ENCODE measurements at places on chromosomes 1 and 21.

DNA sequence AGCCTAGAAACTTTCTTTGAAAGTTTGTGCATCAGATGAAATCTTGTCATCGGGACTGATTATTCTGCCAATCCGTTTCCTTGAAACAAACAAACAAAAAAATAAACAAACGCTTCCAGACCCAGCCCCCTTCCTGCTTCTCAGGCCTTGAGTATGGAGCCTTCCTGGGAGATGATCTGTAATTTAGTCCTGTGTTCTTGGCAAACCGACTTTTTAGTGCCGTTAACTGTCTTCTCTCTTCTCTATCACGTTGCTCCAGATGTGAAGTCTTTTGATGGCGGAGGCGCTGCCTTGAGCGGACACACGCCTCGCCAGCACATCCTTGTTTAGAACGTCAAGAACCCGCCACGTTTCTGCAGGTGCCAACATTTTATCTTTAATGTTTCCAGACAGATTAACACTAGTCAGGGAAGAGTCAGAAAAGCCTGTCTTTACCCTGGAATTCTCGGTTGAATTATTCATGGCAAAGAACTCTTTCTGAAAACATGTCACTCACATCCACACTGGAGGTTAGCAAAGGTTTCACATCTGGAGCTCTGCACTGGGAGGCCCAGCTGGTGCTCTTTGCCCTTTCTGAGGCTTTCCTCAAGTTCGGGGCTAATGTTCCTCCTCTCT lies 265.7 kb upstream of the C1orf174 start:
- DNase-seq, result no peak

DNA sequence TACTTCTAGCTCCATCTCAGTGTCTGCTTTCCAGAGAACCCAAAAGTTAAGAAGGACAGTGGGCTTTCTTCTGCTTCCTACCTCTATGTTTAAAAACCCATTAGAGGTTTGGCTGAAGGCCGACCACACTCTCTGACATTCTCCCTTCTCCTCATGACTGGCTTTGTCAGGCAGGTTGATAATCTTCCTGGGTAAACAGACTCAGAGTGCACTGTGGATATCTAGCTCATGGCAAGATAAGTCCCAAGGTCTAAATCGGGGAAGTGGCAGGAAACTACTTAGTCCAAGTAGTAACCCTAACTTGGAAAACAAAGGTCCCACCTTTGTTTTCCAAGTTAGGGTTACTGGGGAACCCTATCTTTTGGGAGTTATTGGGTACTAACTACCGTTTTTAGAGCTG lies 161.9 kb upstream of the SPAG17 start:
- DNase-seq, result no peak

- DNase-seq, result no peak
Measured at GRCh38 chr1:204308023-204308628, 51.6 kb downstream of the PLEKHA6 start.

DNA sequence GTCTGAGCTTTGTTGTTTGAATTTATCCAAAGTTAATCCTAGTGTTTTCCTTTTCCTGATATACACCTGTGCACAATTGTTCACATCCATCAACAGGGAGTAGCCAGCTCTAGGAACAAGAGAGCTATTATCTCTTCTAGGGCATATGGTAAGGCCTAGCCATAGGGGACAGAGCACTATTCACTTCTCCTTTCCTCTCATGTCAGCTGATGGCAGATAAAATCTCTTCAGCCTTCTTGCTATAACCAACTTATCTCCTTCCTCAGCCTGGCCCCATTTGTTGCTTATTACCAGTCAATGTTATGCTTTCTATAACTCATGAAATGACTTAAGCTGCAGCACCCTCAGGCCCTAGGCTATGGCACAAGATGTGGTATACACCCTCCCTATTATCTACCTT lies 38.9 kb downstream of the PATJ start:
- no peak for DNase-seq

- no peak for DNase-seq
Measured at GRCh38 chr21:37717534-37717933, 198.7 kb downstream of the KCNJ6 start.

DNA sequence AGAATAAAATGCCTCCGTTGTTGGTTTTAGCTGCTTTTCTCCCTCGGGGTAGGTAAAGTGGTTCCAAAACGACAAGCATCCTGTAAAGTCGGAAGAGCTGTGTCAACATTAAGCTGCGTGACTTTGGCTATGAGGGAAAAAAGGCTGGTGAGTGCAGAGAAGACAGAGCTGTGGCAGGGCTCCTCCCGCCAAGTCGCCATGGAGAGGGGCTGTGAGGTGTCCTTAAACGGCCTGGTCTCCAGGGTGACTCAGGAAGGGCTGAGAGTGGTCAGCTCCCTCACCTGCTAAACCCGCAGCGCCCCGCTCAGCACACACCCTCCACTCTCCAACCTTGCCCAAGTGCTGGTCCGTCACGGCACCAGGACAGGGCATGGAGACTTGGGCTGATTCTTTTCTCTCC lies 91.6 kb upstream of the SAMD11 start:
- DNase-seq, result no peak

GRCh38 chr1:202802998-202803932 lies 5.0 kb downstream of the KDM5B start:
- DNase-seq, result no peak

DNA sequence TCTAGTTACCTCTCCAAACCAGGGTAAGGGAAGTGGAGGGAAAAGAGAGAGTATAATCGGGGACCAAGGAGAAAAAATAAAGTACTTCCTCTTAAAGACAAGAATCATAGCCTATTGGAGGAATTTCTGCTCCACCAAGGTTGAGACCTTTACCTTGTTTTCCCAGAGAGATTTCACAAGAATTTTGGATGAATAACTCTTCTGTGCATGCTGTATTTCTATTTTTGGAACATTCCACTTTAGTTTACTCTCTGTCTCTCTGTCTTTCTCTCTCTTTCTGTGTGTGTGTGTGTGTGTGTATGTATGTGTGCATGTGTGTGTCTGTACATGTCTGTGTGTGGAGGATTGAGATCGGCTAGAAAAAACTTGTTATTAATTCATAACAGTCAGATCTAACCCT lies 318.4 kb upstream of the RGS18 start:
- DNase-seq, result no peak

- no peak for DNase-seq
Measured at GRCh38 chr1:195851016-195851601, 757.1 kb downstream of the KCNT2 start.

GRCh38 chr1:201964261-201964660 lies 9.0 kb downstream of the TIMM17A start:
- DNase-seq, result no peak

DNA sequence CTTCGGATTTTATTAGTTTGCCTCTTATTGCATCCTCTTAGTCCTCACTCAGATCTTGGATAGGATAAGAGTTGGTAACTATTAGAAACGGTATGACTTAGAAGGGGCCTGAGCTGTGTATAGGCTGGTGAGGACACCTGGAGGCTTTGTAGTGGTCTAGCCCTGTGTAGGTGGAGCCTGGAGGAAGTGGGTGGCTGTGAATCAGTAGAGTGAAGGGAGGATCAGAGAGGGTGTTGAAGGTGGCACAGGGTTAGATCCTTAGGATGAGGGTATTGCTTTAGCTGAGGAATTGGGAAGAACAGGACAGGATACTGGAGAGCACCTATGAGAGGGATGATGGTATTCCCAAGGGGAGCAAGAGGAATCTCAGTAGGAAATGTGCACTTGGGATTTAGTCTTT lies 5.7 kb downstream of the VANGL1 start:
- DNase-seq, result no peak

DNA sequence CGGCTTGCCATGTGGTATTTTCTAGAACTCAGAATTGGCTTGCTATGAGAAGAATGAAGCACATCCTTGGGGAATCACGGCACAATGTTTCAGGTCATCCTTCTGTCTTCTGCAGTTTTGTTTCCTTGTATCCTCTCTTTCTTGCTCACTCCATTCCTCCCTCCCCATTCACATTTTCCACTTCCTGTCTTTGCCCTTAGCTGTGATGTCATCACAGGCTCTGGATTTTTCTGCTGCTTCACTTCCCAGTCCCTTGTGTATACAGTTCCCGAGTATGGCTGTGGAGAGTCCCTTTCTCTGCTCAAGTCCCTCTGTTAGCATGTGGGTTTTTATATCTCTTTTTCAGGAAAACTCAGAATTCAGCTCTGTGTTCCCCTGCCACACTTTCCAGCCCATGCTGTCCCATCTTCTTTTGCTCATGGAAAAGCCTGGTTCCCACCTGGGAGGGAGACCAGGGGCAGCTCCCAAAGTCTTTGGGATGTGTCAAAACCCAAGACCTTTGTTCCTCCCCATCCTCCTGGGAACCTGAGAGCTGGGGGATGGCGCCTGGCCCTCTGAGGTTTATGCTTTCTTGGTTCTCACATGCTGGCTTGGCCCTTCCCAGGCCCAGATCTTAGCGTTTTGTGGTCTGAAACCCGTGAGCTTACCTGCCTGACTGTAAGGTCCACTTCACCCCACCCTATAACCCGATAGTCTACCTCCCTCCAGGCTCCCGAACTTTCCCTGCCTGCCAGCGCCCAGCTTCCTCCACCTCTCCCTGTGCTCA lies 4.8 kb upstream of the RGS16 start:
- no peak for DNase-seq

DNA sequence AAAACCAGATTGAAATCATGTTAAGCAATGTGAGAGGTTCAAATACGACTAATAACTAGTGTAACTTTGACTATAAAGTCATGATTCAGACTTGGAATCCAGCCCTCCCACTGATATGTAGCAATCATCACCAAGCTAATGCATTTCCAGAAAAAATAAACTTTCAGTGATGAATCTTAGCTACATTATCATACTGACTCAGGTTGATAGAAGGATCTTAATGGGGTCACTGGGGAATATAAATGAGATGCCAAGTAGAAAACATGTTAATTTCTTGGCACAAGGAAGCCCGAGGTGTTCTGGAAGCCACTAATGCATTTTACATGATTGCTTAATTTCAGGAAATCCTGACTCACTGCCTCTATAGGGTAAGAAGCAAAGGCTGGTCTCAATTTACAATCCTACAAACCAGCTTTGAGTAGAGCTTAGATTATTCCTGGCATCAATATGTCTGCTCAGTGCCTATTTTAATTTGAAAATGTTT lies 67.7 kb downstream of the SELENOF start:
- DNase-seq, result no peak

DNA sequence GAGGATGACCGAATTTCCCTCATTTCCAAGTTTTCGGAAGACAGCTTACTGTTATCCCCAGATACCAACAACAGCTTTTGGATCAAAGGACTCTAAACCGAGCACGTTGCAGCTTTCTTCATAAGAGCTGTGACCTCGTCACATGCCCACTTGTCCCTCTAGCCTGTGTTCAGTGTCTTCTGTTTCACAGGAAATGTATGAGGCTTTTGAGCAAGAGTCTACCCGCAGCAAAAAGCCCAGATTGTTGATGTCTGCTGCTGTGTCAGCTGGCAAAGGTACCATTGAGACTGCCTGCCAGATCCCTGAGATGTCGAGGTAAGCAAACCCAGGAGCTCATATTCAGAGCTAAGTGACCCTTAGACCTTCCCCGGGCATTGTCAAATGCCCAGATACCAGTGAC lies 24.1 kb downstream of the CHI3L2 start:
- no peak for DNase-seq

GRCh38 chr1:189786761-189787160 lies 690.9 kb downstream of the BRINP3 start:
- DNase-seq, result no peak

DNA sequence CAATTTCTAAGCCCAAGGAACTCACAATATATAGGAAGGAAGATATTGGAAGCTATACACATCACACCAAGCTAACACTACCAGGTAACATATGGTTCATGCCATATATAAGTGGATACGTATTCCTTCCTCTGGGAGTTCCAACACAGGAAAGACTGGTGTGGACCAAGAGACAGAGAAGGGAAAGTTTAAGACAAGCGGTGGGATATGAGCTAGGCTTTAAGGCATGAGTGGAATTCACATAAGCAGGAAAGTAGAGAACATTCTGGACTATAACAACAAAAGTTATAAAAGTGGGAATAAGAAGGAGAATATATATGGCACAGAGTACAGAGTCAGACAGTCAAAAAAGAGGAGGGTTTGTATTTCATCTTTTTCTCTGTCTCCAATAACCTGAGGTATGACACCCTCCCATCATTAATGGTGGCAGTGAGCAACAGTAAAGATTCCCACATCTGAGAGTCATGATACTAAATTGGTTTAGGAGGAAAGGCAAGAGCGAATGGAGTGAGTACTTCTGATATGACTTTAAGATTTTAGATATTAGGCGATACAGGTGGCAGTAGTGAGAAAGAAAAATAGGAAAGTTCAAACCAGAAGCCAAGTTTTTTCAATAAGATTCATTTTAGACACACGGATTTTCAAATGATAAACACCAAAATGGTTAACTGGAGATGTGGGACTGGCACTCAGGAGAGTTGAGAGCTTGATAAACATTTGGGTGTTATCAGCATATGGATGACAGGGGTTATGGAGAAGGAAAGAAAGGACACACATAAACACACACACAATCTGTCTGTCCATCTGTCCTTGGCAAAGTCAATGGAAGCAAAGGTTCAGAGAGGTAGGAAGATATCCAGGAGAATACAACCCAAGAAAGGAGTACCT lies 87.4 kb upstream of the TTC39A start:
- DNase-seq, result no peak

GRCh38 chr1:232704694-232705680 lies 75.1 kb upstream of the SIPA1L2 start:
- DNase-seq, result no peak

DNA sequence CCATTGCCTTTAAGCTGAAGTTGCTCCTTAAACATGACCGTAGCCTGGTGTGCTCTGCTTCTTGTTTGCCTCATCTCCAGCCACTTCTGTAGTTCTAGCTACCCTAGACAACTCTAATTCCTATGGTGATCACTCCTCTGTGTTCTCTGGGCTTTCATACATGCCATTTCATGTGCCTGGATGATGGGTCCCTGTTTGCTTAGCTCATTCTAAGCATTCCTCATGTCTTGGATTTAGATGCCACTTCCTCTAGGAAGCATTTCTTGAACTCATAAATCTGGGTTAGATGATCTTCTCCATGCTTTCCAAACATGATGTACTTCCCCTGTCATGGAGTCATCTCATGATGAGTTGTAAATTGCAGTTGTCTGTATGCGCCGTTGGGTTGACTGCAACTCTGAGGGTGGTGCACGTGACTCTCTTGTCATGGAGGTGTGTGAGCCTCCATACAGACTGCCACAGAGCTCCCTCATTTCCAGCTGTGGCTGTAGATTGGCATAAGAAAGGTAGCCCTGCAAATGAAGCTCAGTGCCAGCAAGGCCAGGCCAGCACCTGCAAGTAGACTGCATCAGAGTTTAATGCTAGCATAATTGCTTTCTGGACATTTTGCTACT lies 77.2 kb downstream of the LAMC1 start:
- no peak for DNase-seq

GRCh38 chr1:205230982-205231381 lies 3.2 kb downstream of the TMCC2 start:
- DNase-seq, result no peak

- DNase-seq, result no peak
Measured at GRCh38 chr1:217617126-217617525, 13.8 kb downstream of the GPATCH2 start.

- no peak for DNase-seq
Measured at GRCh38 chr21:43954896-43955295, 57.2 kb upstream of the TRAPPC10 start.

DNA sequence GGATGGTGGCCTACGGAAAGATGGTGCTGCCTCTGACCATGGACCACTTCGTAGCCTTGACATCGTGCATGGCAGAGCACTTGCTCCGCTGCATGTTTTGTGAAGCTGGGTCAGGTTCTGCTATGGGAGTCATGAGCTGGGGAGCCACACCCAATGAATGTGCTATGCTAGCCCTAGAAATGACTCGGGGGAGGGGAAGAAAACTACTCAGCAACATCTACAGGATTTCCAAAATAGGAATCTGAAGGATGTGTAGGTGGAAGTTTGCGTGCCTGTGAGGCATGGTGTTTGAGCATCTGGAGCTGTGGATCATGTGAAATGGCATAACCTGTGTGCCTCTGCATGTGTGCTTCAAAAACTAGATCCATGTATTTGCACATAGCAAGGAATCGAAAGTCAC lies 247.3 kb downstream of the CACNA1E start:
- no peak for DNase-seq
